ENCODE measurements at places on chromosomes 16 and 17.
A peak's percentile ranks its signal among the peaks of the same experiment; 100 is the strongest.

- no peak for DNase-seq
These were observed 158.6 kb upstream of the CDC42EP4 start for GRCh38 chr17:73470316-73470826.

GRCh38 chr16:3157229-3158025 lies 22.6 kb downstream of the ZNF213 start:
- peak; percentile 80 for DNase-seq

DNA sequence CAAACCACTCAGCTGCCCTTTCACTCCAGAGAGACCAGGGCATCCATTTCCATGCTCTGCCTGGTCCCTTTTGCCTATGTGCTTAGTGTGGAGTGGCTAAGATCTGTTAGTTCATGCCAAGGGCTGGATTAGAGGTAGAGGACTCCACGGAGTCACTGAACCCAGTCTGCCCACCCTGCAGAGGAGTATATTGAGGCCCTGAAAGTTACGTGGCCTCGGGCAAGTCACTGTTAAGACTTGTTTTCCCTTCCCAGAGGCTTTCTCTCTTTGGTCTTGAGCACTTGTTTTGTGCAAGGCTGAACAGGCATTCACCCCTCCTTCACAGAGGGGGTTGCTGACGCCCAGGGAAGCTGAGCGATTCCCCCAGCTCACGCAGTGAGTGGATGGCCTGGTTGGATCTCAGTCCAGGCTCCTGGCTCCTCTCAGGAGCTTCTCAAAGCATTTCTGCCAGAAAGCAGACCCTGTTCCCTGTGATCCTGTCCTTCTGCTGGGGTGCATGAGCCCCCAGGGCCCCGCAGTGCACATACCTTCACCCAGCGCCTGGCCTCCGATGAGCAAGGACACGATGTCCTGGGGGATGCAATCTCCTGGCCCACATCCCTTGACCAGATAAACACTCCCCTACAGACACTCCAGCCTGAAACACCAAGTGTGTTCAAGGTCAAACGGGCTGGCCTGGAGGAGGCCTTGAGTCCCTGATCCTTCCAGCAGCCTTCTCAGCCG lies 153.4 kb upstream of the GSE1 start:
- no peak for DNase-seq

GRCh38 chr16:57906382-57907316 lies 64.3 kb downstream of the CNGB1 start:
- DNase-seq = no peak

DNA sequence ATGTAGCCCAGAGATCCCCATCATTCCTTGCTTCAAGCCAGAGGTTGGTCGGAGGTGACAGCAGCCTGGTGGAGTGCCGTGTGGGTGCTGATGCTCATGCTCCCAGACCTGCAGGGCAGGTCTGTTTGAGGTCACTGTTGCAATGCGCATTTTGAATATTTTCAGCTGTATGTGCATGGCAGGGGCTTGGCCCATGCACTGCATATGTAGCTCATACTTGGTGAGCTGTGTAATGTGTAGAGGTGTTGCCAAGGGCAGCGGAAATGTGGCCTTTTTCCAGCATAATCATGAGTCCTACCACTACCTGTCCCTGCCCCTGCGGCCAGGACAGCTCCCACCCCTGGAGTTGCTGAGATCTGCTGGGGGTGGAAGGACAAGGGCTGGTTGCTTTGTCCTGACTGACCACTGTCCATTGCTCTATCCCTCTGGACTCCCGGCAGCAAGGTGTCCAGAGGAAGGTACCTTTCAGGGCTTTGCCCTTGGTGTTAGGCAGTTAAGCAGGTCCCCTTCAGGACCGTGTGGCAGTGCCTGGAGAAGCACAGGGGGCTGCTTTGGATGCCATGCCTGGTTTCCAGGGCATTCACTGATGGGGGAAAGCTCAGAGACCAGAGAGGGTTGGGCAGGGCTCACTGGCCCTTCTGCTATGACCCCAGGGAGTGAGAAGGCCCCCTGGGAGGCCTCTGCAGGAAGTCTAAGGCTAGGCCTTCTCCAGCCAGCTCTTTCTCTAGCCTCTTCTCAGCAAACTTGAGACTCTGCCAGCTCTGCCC lies 215.2 kb downstream of the NTN1 start:
- DNase-seq = no peak

- DNase-seq = no peak
These were observed 153.2 kb upstream of the CNTNAP4 start for GRCh38 chr16:76123966-76124365.

GRCh38 chr16:23105309-23105708 lies 43.9 kb downstream of the USP31 start:
- no peak for DNase-seq

GRCh38 chr16:24685539-24686432 lies 43.7 kb upstream of the TNRC6A start:
- peak; percentile 62 for DNase-seq

DNA sequence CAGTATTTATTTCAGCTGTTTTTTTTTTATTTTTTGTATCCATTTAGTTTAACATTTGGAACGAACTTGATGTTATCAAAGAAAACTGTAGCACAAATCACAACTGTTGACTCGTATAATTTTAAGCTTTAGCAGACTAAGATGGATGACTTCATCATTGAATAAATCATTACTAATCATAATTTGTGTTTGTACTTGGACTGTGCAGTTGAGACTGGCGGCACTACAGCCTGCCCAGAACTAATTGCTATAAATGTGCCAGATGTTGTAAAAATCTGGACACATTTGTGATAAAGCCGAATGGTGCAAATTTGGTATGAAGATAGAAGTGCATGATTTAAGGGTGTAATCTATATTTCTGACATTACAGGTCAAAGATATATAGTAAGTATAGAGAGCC lies 897.7 kb upstream of the CDH8 start:
- no peak for DNase-seq

- DNase-seq = peak; percentile 61
These were observed at the start of gene FAM171A2 for GRCh38 chr17:44363613-44364159. Gene FAM171A2, minus strand, starts transcription at chr17:44363853. Its CDS starts 139 bp downstream, at chr17:44363714.

- no peak for DNase-seq
These were observed 53.1 kb downstream of the CMIP start for GRCh38 chr16:81497690-81498089.

GRCh38 chr17:51672065-51672464 lies 411.7 kb downstream of the UTP18 start:
- no peak for DNase-seq

DNA sequence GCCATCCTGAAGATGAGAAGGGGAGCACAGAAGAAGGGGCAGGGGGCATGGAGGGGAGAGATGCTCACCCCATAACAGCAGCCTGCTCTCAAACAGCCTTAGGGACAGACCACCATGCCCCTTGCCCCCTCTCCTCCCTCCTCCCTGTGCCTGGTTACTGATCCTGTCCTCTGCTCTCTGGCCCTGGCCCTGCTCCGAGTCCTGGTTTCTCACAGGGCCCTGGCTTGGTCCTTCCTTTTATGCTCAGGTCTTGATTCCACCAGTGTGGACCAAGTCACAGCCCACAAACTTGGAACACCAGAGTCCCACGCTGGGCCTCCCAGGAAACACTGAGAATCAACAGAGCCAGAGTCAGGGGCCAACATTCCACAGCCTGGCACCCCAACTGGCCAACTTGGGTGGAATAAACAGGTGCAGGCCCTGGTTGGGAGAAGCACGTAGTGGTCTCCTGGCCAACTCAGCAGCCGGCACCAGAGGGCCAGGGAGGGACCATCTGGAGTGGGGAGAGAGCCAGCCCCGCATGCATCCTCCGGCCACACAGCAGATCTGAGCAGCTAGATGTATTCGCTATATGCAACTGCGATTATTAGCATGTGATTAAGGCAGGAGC lies 44.9 kb upstream of the CDC42EP4 start:
- no peak for DNase-seq

DNA sequence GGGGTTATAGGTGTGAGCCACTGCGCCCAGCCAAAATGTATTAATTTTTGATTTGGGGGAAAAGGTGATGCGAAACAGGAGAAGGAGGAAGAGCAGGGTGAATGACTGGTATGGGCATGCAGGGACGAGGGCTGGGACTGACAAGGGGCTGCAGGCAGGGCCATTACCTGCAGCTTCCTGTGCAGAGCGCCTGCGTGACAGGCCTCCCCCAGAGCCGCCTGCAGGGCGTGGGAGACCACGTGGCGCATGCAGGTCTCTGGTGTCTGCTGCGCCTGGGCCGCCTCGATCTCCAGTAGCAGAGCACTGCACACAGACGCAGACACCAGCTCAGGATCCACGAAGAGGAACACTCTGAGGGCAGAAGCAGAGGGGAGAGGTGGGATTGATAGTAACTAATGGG lies 32.4 kb downstream of the PIK3R6 start:
- DNase-seq = no peak

DNA sequence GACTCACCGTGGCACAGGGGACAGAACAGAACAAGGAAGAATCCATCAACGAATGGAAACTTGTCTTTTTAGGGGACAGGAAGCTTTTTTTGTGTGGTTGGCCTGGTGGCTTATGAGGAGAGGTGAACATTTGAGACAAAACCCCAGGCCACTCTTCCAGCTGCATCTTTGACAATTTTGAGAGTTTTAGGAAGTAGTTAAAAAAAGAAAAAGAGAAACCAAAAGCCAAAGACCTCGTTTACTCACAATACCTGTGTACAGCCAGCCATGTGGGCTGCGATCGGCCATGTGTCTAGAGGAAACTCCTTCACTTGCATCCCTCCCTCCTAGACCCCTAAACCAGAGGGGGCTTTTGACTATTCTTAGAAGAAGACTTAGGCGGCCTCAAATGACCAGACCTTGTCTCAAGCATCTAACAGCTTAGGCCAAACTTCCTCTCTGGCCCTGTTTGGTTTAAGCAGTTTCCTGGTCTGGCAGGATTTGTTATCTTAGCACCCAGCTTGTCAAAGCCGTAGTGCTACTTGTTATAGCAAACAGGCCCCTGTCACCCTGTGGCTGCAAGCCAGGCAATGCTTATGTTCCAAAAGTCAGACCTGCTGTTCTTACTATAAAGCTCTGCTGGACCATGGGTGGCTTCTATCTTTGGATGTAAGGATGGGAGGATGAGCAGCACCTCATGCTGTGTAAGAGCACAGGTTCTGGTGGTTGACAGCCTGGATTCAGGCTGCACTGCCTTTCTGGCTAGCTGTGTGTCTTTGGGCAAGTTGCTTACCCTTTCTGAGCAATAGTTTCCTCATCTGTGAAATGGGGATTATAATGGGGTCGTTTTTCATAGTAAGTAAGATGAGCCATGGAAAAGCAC lies 17.7 kb downstream of the KSR1 start:
- no peak for DNase-seq

DNA sequence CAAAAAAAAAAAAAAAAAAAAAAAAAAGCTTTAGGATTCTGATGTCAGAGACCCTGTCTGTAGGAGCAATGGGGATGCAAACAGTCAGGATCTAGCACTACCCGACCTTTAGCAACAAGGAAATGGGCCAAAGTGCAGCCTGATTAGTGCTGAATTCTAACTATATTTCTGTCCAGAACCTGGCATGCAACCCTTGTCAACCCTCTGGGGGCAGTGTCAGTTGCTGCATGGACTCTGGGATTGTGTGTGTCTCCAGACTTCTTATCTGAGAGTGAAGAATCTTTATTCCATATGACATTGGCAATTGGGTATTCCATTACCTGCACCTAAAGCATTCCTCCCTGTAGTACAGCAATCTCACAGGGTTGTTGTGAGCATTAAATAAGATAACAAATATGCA lies 120.3 kb upstream of the CRHR1 start:
- DNase-seq = no peak

GRCh38 chr17:73090396-73091202 lies 1.9 kb downstream of the SLC39A11 start:
- no peak for DNase-seq

DNA sequence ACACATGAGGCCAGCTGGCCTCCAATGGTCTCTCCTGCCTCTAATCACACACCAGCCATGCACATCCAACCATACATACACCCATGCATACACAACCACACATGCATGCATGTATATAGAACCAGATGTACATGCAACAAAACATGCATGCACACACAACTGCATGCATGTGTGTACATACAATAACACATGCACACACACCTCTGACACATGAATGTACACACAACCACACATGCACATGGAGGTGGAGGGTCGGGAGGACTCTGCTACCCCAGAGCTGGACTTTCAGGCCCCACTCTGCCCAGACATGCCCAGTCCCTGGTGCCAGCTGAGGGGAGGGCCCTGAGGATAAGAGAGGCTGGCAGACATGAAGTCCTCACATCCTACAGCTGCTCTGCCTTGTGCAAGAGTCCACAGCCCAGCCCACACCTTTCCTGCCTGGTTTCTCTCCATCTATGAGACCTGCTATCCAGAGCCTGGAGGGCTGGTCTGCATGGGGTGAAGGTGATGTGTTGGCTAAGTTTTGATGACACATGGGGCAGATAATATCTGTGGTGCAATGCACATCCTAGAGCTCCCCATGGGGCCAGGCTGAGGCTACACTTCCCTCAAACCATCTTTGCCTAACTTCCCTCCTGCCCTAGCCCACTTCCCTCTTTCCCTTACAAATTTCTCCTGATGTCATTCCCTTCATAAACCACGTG lies 50.9 kb upstream of the SDK2 start:
- DNase-seq = peak; percentile 48

DNA sequence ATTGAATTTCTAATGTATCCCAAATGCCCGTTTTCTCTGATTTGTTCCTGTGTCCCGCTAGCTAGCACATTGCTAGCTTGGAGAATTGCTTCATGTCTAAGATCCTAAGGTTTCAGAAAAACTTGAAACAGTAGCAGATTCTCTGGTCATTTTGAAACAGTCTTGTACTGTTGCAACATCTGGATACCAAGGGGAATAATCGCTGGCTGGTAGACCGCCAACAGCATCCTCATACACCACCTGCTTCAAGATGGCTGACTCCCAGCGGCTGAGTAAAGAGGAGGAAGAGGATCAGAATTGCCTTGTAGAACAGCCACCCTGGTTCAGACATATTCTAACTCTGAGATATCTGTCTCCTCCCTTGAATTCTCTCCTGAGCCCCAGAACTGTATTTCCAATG lies 226.7 kb upstream of the ELAC2 start:
- DNase-seq = no peak

GRCh38 chr17:347309-347899 lies 5.2 kb downstream of the RPH3AL start:
- no peak for DNase-seq

GRCh38 chr17:34820922-34821321 lies 140.3 kb downstream of the CCT6B start:
- DNase-seq = no peak

- DNase-seq = peak; percentile 41
These were observed 4.1 kb downstream of the CCDC102A start for GRCh38 chr16:57532266-57532625.

DNA sequence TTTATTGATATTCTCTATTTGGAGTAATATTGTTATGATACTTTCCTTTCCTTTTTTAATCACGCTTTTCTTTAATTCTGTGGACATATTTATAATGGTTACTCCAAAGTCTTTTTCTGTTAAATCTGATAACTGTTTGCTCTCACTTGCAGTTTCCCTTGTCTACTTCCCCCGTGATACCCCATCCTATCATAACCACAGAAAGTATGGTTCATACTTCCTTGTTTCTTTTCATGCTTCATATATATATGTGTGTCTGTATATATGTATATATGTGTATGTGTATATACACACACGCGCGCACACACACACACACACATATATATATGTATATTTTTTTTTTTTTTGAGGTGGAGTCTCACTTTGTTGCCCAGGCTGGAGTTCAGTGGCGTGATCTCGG lies 23.5 kb downstream of the SPECC1 start:
- no peak for DNase-seq

GRCh38 chr17:79189305-79189704 lies 114.7 kb downstream of the ENGASE start:
- DNase-seq = no peak

GRCh38 chr17:29575511-29576213 lies 7.2 kb downstream of the TP53I13 start:
- DNase-seq = peak; percentile 72
